Keratinocyte (primary cell): ENCODE measurements at places on chromosomes 5 and 9.

GRCh38 chr5:180191716-180192115 is 17.3 kb downstream of the RASGEF1C start:
- DNase-seq = no peak

DNA sequence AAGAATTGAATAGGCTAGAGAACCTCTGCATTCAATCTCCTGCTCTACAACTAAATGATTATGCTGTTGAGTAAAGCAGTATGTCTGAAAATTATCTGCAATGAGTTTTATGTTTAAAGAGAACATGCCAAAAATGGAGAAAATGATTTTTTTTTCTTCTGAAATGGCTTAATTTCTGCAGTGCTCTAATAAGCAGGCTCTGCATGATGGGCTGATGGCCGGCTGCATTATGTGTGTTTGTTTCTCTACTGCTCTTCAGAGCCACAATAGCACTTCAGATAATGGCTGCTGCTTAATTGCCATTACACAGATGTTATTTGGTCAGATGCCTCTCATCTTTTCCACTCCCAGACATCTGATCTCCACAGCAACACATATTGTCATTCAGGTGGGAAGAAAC is 286.4 kb upstream of the DMAC1 start:
- DNase-seq = no peak

DNA sequence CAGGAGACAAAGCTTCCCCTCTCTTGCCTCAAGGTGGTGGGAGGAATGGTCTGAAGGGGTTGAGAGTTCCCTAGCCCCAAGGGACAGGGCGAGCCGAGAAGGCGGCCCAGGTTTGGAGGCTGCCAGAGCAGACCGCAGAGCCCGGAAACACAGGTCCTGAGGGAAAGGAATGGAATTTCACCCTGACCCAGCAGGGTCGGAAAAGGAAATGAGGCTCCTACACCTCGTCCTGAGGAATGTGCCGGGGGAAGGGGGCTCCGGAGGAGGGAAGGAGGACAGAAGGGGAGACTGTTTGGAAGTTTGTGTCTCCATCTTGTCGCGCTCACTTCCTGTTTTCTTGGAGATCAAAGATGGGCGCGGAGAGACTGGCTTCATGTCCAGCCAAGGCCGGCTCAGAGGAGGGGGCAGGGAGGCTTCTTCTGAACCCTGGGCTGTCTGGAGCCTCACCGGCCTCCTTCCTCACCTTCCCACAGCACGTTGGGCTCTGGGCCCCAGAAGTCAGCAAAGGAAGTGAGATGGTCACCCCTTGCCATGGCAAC is 9.6 kb downstream of the ENG start:
- no peak for DNase-seq

- DNase-seq = no peak
Measured at GRCh38 chr9:70567511-70567910, 153.1 kb upstream of the KLF9 start.

GRCh38 chr5:171386006-171386671 is 1.5 kb upstream of the NPM1 start:
- no peak for DNase-seq

DNA sequence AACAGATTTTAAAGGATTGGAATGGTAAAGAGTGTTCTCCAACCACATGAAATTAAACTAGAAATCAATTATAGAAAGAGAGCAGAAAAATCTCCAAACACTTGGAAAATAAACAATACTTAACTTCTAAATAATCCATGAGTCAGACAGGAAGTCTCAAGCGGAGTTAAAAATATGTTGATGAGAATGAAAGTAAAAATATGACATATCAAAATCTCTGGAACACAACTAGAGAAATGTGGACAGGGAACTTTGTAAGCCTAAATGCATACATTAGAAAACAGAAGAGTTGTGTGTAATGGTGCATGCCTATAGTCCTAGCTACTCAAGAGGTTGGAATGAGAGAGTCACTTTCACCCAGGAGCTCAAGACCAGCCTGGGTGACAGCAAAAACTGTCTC is 47.9 kb upstream of the ZNF618 start:
- DNase-seq = no peak

DNA sequence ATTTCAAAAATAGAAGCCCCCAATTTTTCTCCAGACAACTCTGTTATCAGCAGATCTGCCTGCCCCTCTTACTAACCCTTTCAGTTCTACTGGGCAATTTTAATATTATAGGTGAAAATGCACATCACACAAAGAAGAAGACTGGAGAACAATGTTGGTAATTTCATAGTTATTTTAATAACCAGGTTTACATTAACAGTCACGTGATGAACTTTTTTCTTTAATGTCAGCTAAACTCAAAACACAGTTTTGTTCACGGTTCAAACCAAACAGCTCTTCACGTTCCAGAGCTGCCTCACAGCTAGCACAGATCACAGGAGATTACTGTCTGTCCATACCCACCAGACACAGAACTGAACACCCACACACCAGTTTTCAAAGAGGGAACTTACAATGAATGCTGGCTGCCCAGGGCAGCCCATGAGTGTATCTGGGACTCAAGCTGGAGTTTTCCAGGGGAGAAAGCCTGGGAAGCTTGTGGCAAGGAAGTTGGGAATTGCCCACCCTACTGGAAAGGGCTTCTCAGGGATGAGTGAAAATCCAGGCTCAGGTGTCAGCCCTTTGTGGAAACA is 119.1 kb downstream of the DPYSL3 start:
- no peak for DNase-seq

DNA sequence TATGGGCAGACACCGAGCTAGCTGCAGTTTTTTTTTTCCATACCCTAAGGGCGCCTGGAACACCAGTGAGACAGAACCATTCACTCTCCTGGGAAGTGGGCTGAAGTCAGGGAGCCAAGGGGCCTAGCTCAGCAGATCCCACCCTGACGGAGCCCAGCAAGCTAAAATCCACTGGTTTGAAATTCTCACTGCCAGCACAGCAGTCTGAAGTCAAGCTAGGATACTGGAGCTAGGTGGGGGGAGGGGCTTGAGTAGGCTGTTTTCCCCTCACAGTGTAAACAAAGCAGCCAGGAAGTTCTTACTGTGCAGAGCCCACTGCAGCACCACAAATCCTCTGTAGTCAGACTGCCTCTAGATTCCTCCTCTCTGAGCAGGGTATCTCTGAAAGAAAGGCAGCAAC is 151.7 kb upstream of the HCN1 start:
- no peak for DNase-seq

DNA sequence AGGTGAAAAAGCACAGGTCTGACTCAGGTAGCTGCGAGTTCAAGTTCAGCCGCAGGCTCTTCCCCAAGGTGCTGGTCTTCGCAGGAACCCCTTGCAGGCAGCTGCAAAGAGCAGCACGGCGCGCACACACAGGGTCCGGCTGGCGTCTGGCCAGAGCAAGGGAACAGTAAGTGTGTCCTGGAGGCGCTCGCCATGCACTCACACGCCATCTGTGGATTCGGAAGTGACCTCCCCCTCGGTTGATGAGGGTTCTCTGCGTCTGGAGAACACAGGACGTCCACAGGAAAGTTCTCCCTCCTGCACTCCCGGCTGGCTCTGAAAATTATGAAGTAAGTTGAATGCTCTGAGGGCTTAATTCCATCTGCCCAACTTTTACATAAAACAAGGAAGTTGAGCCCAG is 14.0 kb upstream of the EGFL7 start:
- no peak for DNase-seq

GRCh38 chr9:107919263-107919662 is 429.7 kb upstream of the KLF4 start:
- DNase-seq = no peak

DNA sequence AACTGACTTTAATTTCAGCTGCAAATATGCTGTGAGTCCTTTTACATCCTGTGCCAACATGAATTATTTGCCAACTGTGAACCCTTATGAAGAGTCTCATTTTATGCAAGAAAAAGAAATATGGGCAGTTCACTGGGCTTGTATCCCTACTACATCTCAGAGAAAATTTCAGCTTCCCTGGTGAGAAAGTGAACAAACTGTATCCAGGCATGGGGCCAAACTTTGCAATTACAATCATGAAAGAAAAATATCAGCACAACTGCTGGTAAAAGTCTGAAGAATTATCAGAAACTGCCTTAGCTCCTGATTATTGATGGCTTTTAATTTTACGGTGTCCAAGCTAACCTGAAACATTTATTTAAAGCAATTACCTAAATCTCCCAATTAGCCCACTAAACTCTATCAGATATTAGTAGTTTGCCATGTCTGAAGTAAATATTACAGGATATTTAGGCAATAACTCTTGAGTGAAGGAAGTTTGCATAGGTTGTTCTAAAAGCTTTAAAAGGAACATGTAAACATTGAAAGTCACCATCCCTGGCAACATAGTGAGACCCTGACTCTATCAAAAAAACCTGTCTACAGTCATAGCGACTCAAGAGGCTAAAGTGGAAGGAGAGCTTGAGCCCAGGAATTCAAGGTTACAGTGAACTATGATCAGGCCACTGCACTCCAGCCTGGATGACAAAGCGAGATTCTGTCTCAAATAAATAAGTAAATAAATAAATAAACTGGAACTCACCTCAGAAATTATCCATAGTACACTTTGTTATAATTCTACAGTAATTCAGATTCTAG is 83.9 kb upstream of the HCN1 start:
- no peak for DNase-seq
